ENCODE measurements at places on chromosomes 12 and 14.

GRCh38 chr12:128876559-128876958 is 23.3 kb downstream of the GLT1D1 start:
- DNase-seq = no peak

DNA sequence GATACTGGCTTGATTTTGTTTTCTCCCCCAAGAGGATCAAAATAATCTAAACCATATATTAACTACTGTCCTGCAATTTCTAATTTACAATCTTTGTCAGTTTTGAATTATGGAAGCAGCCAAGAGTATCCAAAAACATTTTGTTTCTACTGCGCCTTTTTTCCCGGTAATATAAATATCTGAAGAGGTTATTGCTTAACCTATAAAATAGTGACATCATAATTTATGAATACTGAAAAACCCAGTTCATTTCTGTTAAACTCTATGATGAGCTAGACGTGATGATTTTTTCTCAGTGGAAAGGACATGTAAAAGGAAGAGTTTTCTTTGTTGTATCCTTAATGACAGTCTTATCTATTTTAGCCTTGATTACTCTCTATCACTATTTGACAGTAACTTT is 3.2 kb upstream of the SSPN start:
- DNase-seq = no peak

- no peak for DNase-seq
These were observed 13.4 kb downstream of the ZFHX2 start for GRCh38 chr14:23538050-23538718.

DNA sequence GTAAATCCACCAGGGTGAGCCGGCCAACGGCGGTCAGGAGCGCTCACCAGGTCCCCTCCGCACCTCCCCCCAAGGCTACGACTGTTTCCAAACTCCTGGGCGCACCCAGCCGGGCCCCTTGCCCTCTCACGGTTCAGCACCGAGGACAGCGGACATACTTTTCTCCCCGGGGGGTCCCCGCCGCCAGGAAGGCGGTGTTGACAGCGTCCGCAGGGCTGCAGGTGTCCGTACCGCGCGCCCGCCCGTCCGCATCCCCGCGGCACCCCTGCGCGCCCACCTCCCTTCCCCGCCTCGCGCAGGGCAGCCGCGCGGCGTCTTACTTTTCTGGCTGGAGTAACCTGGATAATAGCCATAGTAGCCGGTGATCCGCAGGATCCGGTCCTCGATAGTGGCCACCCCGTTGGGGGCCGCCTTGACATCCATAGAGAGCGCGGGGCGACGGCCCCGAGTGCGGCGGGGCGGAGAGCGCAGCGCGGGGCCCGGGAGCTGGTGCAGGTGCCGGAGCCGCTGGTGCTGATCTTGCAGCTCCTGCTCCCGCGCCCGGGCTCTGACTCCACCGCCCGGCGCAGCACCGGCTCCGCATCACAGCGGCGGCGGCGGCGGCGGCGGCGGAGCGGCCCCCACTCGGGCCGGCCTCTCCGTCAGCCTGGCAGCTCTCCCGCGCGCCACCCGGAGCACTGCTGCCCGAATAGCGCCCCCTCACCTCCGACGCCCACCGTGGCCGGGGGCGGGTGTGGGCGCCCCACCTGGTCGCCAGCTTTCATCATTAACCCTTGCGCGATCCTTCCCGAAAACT is at the start of gene SLC35F4:
TSS of gene SLC35F4 (minus strand) at position 690 of the 796 bp plus-strand sequence.
- peak; percentile 39 for DNase-seq

DNA sequence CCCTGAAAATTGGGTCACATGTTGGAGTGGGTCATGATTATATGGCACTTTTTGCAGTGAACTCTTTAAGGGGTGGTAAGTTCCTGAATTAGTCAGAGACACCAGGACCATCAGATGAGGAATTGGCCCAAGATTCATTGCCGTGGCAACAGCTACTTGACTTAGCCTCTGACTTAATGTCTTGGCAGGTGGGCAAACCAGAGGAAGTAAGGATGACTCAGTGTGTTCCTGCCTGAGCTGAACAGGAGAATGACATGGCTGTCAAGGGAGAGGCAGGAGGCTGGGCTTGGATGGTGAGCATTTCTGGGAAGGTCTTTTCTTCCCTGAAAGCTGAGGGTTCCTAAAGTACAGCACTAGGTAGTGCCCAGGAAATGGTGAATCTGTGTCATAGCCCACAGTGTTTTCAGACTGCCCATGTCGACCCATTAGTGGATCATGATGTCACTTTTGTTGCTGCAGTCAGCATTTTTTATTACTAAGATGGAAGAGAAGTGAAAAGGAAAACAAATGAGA is 170.1 kb upstream of the PWP1 start:
- DNase-seq = peak; percentile 35
